ENCODE measurements at places on chromosomes 3 and 15.

DNA sequence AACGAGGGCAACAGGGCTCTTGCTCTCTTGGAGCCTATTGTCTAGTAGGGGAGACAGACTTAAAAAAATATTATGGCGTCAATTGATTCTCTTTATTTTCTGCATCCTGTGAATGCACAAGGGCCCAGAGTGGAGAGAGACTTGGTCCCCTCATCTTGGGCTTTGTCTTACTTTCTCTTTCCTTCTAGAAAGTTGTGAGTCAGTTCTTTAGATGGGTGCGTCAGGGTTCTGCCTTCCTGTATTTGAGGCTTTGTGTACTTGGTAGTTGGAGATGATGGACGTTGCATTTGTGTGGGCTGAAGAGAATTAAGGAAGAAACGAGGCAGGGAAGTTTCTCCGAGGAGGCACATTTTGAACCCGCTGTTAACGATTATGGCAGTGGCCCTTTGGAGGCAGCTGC is 52.9 kb downstream of the CACNA1D start:
- ATAC-seq = no peak

DNA sequence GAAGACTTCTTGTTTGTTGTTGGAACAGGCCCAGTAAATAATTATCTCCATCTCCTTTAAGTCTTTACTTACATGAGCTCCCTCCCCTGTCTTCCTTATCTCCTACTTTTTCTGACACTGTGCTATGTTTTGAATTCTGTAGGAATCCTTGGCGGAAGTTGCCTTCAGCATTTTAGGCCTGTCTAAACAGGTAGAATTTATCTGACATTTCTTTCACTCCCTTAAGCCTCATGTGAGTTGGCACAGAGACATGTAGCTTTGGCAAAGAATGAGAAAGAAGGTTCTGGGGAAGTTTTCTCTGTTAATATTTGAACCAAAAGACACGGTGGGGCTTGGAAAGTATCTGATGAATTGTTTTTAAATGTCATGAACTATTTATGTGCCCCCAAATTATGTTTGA is 8.1 kb downstream of the MCTP2 start:
- ATAC-seq = no peak

DNA sequence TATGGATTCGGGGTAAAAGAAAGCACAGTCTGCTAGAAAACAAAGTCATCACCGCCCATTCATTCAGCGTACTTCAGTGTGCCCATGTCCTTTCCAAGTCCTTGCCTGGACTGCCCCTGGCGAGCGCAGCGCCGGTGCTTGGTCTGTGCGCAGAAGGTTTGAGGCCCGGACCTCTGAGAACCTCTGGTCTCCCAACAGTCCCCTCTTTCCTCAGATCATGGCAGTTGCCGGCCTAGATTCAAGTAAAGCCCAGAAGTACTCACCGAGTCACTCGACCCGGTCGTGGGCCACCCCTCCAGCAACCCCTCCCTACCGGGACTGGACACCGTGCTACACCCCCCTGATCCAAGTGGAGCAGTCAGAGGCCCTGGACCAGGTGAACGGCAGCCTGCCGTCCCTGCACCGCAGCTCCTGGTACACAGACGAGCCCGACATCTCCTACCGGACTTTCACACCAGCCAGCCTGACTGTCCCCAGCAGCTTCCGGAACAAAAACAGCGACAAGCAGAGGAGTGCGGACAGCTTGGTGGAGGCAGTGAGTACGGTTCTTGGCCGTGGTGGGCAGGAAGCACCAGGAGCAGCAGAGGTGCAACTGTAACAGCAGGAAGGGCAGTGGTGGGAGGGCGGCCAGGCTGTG is 36.3 kb downstream of the CHDH start:
- ATAC-seq = no peak

GRCh38 chr15:99073008-99073717 is 31.7 kb upstream of the SYNM start:
- no peak for ATAC-seq

GRCh38 chr15:63308491-63308890 is 31.1 kb downstream of the APH1B start:
- ATAC-seq = no peak

DNA sequence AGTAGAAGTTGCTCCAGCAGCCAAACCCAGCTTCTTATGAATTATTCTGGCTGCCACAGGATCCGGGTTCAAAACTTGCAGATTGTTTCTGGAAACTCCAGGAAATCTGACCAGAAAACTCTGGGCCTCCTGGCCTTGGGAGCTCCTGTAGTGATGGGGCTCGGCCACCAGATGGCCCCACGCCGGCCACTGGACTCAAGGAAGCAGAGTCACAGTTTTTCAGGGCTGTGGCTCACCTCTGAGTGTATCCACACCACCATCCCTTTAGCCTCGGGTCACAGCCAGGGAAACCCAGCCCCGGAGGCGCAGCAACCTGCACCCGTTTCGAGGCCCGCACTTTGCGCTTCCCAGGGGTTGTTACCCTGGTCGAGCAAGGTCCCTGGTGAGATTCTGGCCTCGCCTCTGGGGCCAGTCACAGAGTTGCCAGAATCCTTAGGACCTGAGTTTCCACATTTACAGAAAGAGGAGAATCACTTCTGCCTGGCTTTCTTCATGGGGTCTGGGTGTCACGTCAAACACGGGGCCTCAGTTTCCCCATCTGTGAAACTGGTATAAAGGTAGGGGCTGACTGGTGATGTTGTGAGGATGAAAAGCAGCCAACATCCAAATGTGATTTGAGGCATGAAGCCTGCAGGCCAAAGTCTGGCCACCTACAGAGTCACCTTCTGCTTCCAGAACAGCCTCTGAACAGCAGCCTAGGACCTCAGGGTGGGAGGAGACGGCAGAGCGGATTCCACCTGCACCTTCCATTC is 53.5 kb upstream of the LCTL start:
- ATAC-seq = peak; percentile 58

DNA sequence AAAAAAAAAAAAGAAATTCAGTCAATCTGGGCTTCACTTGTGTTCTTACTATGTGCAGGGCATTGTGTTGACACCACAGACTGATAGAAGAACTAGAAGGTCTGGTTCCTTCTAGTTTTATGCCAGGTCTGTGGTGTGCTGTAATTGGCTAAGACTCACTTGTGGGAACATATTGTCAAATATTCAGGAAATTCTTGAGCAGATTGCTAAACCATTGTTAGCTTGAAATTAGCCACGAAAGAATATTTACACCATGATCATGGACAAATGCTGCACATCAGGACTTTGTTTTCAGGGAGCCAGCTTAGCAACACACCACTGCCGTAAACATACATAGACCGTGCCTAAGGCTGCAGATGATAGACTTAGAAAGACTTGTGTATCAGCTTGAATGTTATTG is 74.6 kb downstream of the GTPBP8 start:
- no peak for ATAC-seq

GRCh38 chr3:62119139-62119538 is 254.2 kb downstream of the FEZF2 start:
- peak; percentile 73 for ATAC-seq

- ATAC-seq = no peak
These were observed 517.5 kb upstream of the UBE2E2 start for GRCh38 chr3:22685597-22685996.

- ATAC-seq = no peak
These were observed 14.8 kb upstream of the ZNF774 start for GRCh38 chr15:90337256-90337655.

GRCh38 chr3:150784747-150785125 is 21.8 kb upstream of the SIAH2 start:
- no peak for ATAC-seq

- ATAC-seq = peak; percentile 28
These were observed 264.2 kb downstream of the NFKBIZ start for GRCh38 chr3:102113421-102114041.

- ATAC-seq = no peak
These were observed 9.8 kb upstream of the LRRC34 start for GRCh38 chr3:169822540-169822939.

- peak; percentile 18 for ATAC-seq
These were observed 1.0 kb downstream of the ANP32A start for GRCh38 chr15:68819495-68820294.

DNA sequence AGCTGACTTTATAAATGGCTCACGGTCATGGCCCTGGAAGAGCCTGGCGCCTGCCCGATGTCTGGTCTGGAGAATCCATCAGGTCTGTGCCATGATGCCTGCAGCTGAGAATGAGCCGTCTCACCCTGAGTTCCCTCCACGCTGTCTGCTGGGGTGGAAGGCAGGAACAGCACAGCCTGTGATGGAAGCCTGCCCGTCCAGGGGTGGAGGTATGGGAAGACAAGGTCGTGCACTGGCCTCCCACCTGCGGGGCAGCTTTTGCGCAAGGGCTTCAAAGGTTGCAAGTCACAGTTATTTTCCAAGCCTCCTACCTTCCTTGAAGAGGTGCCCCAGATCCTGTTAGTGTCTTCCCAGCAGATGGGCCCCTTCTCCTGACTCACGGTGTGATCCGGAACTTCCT is 275.5 kb downstream of the FAM43A start:
- no peak for ATAC-seq

GRCh38 chr15:67501177-67501835 is 19.6 kb upstream of the C15orf61 start:
- ATAC-seq = no peak

GRCh38 chr3:195794708-195795107 is 17.0 kb downstream of the MUC4 start:
- ATAC-seq = no peak

DNA sequence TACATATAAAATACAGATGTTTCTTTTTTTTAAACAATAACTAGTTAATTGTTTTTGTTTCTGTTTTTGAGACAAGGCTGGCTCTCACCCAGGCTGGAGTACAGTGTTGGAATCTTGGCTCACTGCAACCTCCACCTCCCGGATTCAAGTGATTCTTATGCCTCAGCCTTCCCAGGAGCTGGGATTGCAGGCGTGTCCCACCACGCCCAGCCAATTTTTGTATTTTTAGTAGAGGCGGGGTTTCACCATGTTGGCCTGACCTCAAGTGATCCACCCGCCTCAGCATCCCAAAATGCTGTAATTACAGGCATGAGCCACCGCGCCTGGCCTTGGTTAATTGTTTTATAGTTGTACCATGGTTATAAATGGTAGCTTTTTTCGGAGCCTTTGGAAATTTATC is 72.3 kb downstream of the PIAS1 start:
- peak; percentile 36 for ATAC-seq

- ATAC-seq = no peak
These were observed 130.9 kb downstream of the IL1RAP start for GRCh38 chr3:190644766-190645165.

- no peak for ATAC-seq
These were observed 55.3 kb downstream of the GTF2E1 start for GRCh38 chr3:120797857-120798256.

DNA sequence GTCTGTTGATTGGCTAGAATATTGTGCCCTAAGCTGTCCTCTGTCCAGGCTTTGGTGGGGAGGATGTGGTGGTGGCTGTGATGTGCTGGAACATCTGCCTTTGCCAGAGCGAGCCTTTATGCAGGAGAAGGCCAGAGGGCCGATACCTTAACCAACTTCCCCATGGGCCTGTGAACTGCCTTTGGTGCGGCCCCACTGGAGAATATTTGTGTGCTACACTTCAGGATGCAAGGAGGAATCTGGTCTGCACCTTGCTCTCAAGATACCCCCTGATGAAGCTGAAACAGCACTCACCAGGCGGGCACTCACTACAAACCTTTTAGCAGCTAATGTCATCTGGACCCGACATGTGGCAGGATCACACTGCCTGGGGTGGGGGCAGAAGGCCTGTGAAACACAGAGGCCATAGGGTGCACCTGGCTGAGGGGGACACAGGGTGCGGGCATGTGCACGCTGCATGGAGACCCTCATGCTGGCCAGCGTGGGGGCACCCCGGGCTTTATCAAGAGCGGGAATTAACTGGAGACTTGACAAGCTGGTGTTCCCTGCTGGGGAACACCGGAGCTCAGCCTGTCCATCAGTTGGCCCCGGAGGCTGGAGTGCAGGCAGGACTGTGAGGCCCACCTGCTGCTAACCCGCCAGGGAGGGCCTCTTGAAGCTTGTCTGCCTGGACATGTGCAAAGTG is 16.4 kb downstream of the PRR23E start:
- no peak for ATAC-seq

- ATAC-seq = no peak
These were observed 42.6 kb downstream of the ARIH1 start for GRCh38 chr15:72516777-72517176.

GRCh38 chr15:50669611-50670010 is 17.0 kb downstream of the TRPM7 start:
- no peak for ATAC-seq

- ATAC-seq = no peak
These were observed 12.6 kb downstream of the RAB6B start for GRCh38 chr3:133882986-133883586.

DNA sequence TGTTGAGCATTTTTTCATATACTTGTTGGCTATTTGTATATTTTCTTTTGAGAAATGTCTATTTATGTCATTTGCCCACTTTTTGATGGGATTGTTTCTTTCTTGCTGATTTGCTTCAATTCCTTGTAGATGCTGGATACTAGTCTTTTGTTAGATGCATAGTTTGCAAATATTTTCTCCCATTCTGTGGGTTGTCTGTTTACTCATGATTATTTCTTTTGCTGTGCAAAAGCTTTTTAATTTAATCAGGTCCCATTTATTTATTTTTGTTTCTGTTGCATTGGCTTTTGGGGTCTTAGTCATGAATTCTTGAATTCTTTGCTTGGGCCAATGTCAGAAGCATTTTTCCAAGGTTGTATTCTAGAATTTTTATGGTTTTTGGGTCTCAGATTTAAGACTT is 251.7 kb downstream of the WNT5A start:
- no peak for ATAC-seq

- ATAC-seq = peak; percentile 14
These were observed 124.0 kb downstream of the RAP2B start for GRCh38 chr3:153285982-153286381.

- no peak for ATAC-seq
These were observed 71.9 kb downstream of the SYNM start for GRCh38 chr15:99176757-99177156.

DNA sequence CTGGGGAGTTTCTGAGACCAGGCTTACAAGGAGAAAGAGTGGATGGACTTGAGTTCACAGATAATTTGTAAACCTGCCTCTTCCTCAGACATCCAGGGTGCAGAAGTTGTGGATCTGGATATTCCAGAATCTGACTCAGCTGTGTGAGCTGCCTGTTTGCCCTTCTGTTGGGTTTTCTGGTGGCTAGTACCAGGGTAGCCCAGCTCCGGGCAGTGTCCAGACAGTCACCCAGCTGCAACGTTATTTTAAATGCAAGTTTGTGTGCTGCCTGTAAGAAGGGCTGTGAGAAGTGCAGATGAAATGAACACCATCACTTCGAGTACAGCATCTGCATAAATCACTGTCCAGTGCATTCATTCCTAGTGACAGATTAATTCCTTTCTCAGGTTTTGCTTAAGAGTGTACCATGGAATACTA is 1053.0 kb downstream of the TUSC7 start:
- ATAC-seq = no peak

- peak; percentile 35 for ATAC-seq
These were observed 12.0 kb downstream of the STARD5 start for GRCh38 chr15:81311752-81312464.

DNA sequence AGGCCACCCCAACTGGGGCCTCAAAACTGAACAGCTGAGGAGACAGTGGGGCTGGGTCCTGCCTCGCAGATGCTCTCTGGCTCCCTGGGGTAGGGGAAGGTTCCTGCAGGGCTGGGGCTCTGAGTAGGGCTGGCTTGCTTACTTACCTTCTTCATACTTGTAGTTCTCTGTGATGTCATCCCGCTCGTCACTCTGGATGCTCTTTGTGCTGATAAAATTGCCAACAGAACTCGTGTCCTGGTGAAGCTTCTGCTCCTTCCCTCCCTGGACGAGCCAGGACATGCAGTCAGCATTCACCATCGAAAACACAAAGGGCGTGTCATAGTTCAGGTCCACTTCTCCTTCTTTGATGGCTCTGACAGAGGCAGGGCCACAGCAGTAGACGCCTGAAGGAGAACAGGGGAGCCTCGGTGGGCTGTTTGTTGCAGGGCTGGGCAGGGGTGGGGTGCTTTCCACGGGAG is 17.9 kb upstream of the EPB42 start:
- ATAC-seq = peak; percentile 63

Data from gastroesophageal sphincter (tissue), 4 donors.